ENCODE measurements at places on chromosomes 4 and X. TPM values are rescaled to one million over a fixed set of nuclear protein-coding genes. Genes with fewer than 3 reads are reported as not detected.

- DNase-seq: no peak
- peaks cover 5% of the 10 kb centered on the region for H3K4me1 ChIP-seq
- H3K27ac ChIP-seq: no peak overlapping the region
- no peak overlapping the region for H3K4me3 ChIP-seq
- no peaks in the 10 kb centered on the region for H3K36me3 ChIP-seq
These were observed 21.6 kb downstream of the SAT1 start for GRCh38 chrX:23804578-23804977.

GRCh38 chr4:120055162-120055561 lies 11.5 kb downstream of the MAD2L1 start:
- peaks cover 19% of the 10 kb centered on the region for H3K36me3 ChIP-seq
- peaks cover 7% of the 10 kb centered on the region for H3K4me1 ChIP-seq
- no peak for DNase-seq

- H3K4me1 ChIP-seq: peaks cover 2% of the 10 kb centered on the region
- DNase-seq: no peak
- H3K27ac ChIP-seq: no peak overlapping the region
- peaks cover 8% of the 10 kb centered on the region for H3K27me3 ChIP-seq
- H3K36me3 ChIP-seq: no peaks in the 10 kb centered on the region
These were observed 56.4 kb downstream of the RWDD4 start for GRCh38 chr4:183602557-183603027.

GRCh38 chr4:52106660-52107059 lies 55.6 kb downstream of the SPATA18 start:
- no peak overlapping the region for H3K4me3 ChIP-seq
- H3K27ac ChIP-seq: no peak overlapping the region
- no peaks in the 10 kb centered on the region for H3K4me1 ChIP-seq
- no peak for DNase-seq
- no peaks in the 10 kb centered on the region for H3K27me3 ChIP-seq

DNA sequence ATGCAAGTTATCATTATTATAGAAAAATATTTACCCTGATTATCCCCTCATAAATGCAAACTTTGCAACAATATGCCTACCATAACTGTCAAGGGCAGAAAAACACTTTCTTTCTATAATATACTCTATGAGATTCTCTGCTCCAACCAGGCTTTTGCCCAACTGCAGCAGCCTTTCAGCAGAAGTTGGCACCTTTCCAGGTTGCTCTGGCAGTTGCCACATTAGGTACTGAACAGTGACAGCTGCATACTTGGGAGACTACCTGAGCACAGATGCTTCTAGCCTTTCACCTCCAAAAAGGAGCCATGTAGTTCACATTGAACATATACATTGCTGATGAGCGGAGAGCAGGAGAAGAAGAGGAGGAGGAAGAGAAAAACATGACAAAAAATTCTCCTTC lies 69.5 kb upstream of the BRWD3 start:
- H3K36me3 ChIP-seq: no peaks in the 10 kb centered on the region
- H3K4me3 ChIP-seq: no peak overlapping the region
- no peaks in the 10 kb centered on the region for H3K27me3 ChIP-seq
- DNase-seq: no peak
- H3K27ac ChIP-seq: no peak overlapping the region
- H3K4me1 ChIP-seq: no peaks in the 10 kb centered on the region

- no peaks in the 10 kb centered on the region for H3K36me3 ChIP-seq
- peaks cover 3% of the 10 kb centered on the region for H3K27me3 ChIP-seq
- no peak overlapping the region for H3K4me3 ChIP-seq
These were observed 58.5 kb downstream of the PRPS1 start for GRCh38 chrX:107686792-107687191.

- peak overlapping the region; percentile 35 for H3K4me3 ChIP-seq
- peak; percentile 87 for DNase-seq
- H3K27me3 ChIP-seq: no peaks in the 10 kb centered on the region
- H3K4me1 ChIP-seq: peaks cover 30% of the 10 kb centered on the region
- peak overlapping the region; percentile 60 for H3K27ac ChIP-seq
These were observed 125.2 kb downstream of the STIM2 start for GRCh38 chr4:26985873-26986272.

DNA sequence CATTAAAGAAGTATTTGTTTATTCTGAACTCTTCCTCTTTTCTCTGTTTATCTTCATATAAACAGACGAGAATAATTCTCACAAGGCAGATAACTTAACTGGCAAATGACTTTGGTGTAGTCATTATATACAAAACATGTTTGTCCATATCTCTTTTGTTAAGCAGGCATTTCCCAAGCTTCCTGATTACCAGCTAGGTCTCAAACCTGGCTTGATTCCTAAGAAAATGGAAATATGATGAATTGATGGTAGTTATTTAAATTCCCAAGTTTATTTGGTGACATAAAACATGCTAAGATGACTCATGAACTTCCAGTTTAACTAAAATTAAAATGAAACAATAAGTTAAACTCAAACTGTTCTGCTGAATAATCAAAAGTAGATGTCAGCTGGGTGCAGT lies 96.8 kb downstream of the ARSJ start:
- H3K4me1 ChIP-seq: no peaks in the 10 kb centered on the region
- DNase-seq: no peak
- no peak overlapping the region for H3K4me3 ChIP-seq
- H3K36me3 ChIP-seq: no peaks in the 10 kb centered on the region

DNA sequence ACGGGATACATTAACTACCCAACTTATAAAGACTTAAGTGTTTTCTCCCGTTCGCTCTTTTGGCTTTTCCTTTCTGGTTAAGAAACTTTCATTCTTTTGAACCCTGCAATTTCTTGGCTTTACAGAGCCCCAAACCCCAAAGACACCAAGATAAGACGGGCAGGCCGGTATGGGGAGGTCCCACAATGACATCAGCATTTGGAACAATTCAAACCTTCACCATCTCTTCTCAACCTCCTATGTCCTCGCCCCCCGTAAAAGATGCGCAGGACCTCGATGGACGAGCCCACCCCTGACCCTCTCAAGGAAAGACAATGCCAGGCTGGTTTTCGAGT lies 999 bp downstream of the ZNF518B start:
- peaks cover 39% of the 10 kb centered on the region for H3K4me1 ChIP-seq
- H3K27me3 ChIP-seq: peaks cover 7% of the 10 kb centered on the region

DNA sequence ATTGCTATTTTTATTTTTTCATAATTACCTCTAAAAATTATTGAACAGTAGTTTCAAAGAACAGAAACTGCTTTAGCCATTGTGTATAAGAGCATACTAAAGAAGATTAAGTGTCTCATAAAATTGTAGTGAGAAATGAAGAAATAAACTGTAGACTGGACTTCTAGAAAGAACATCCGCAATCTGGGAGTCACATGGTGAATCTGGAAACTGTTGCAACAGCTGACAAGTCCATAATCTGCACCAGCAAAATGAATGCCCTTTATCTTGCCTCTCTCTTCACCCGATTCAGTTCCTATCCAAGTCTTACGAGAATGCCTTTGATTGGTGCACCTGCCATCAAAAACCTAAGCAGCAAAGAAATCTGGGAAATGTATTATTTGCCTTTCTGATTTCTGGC lies 312.9 kb downstream of the NAF1 start:
- no peak overlapping the region for H3K4me3 ChIP-seq
- no peak overlapping the region for H3K27ac ChIP-seq
- H3K36me3 ChIP-seq: no peaks in the 10 kb centered on the region
- no peaks in the 10 kb centered on the region for H3K4me1 ChIP-seq

- H3K36me3 ChIP-seq: no peaks in the 10 kb centered on the region
- H3K4me1 ChIP-seq: no peaks in the 10 kb centered on the region
- no peak overlapping the region for H3K4me3 ChIP-seq
These were observed 383.4 kb downstream of the ANKRD50 start for GRCh38 chr4:124329134-124329533.

DNA sequence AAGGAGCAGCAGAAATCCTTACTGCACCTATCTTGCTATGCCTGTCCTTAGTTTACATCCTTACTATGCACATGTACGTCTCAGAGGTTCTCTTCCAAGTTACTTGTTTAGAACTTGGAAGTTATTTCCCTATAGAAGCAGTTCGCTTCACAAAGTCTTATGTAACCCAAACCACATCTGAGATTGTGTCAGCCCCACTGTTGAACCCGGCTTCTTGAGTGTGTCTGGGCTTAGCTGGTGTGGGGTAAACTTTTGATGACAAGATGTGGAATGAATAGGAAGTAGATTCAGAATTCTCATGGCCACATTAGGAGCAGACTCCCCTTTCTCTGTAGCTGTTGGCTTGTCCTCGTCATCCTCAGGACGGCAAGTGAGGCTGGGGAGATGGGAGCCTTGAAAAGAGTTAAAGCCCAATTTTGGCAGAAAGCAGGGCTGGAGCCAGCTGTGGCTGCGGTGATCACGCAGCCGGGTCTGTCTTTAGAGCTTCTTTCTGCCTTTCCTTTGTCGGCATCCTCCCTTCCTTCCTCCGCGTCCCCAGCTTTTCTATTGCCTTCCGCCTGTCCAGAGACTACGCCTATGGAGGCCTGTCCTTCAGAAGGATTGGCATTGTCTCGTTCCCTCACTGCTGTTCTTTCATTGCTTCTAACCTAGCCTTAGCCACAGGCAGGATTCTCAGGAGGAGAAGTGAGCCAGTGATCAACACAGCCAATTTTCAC lies 23.0 kb upstream of the LIMCH1 start:
- H3K4me3 ChIP-seq: no peak overlapping the region
- H3K36me3 ChIP-seq: no peaks in the 10 kb centered on the region
- H3K27ac ChIP-seq: no peak overlapping the region
- H3K4me1 ChIP-seq: no peaks in the 10 kb centered on the region
- DNase-seq: no peak

DNA sequence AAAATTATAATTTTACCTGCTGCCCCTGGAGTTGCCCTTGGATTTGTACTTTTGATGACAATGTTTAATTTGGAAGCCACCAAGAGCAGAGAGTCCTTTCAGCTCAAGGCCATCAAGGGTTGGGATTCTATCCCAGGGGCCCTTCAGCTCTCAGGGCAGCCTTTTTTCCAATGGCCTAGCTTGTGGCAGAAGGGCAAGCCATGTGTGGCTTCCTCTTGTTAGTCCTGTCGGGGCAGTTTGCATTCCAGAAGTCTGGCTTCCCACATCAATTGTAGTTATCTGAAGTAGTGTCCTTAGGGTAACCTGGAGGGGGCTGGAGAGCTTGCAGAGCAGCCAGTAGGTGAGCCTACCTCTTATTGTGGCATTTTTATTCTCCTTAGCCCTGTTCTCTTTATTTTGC lies 569.4 kb downstream of the TRAM1L1 start:
- DNase-seq: no peak
- no peaks in the 10 kb centered on the region for H3K4me1 ChIP-seq
- H3K27me3 ChIP-seq: no peaks in the 10 kb centered on the region
- no peaks in the 10 kb centered on the region for H3K36me3 ChIP-seq

DNA sequence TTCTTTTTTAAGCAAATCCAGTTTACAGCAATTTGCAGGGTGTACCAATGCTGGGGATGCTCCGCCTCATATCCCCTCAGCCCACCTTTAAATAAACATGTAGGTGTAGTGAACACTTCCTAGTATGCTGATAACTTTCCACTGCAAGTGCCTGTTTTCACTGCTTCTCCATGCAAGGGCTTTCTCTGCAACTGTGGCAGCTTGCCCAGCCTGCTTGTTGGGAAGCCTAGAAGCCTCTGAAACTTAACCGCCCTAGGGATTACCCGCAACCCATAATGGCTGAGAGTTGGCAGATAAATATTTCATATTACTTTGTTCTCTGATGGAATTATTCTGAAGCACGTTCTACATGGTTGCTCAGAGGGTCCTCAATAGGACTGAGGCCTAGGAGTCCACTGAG lies 253.7 kb upstream of the DDX53 start:
- no peaks in the 10 kb centered on the region for H3K27me3 ChIP-seq
- no peak overlapping the region for H3K27ac ChIP-seq
- H3K4me1 ChIP-seq: no peaks in the 10 kb centered on the region
- no peak for DNase-seq
- H3K36me3 ChIP-seq: no peaks in the 10 kb centered on the region

DNA sequence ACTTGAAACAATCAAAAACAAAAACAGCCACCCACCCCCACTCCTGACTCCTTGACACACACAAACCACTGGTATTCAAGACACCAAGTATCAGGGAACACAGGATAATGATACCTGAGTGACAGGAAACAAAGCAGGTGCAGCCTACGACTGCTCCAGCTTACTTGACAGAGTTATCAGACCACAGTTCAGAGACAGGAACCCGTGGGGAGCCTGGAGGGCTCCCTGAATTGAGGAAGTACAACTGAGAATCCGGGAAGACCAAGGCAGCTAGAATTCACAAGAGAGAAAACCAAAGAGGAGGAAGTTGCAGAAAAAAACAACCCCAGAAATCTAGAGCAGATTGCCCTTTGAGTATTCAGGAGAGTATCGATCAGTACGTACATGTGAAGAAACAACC lies 20.5 kb downstream of the COMMD8 start:
- H3K27me3 ChIP-seq: peaks cover 2% of the 10 kb centered on the region
- no peak overlapping the region for H3K27ac ChIP-seq
- H3K4me1 ChIP-seq: peaks cover 8% of the 10 kb centered on the region

DNA sequence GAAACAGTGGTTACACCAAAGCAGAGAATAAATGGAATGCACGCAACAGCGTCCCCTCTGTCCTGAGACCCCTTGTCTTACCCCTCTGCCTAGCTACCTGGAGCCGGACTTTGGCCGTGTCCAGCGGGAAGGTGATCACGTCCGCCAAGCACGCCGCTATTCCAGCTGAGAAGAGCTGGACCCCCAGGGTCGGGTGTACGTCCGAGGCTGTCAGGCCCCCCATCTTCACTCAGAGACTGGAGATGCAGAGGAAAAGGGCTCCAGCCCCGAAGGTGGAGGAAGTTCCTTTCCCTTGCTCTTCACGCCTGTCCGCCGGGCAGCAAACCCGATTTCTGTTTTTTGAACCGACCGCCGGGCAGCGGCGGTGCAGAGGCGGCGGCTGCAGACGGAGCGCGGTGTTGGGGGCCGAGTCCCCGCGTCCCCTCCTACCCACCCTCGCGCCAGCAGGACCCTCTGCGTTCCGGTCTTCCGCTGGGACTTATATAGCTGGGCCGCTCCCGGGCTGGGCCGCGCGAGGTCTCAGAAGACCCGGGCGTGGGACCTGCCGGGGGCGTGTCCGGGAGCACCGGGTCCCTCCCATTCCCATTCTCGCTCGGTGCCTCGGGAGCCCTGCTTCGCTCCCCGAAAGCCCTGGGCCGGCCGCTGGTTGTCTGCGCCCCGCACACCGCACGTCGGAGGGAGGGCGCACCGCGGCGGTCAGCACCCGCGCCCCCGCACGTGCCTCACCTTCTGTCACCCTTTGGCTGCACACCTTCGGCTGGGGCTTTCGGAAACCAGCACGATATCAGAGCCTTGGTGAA lies at the start of gene UCP1:
TSS of gene UCP1 (minus strand) at position 455 of the 800 bp plus-strand sequence. CDS start at position 223, 232 bp downstream.
- no peak within 1 kb of the TSS for H3K27ac ChIP-seq
- no peak for DNase-seq
- H3K4me3 ChIP-seq: peak within 1 kb of the TSS; percentile 17

PGAM4 gene
- 0.79 TPM for total RNA-seq

MAGEC2 gene
- not detected for total RNA-seq

CHRDL1 gene
- not detected for total RNA-seq

ANOS1 gene
- total RNA-seq: not detected

ENPEP gene
- total RNA-seq: 0.36 TPM

COL4A5 gene
- total RNA-seq: not detected

ATOH1 gene
- not detected for total RNA-seq

HPF1 gene
- 34.0 TPM for total RNA-seq

FRAS1 gene
- total RNA-seq: not detected

NOX1 gene
- not detected for total RNA-seq

LEF1 gene
- total RNA-seq: 131 TPM

RUFY3 gene
- total RNA-seq: 14.8 TPM
